ENCODE measurements at places on chromosomes 1 and 21.

GRCh38 chr1:245276445-245276844 is 121.7 kb downstream of the KIF26B start:
- no peak for DNase-seq

GRCh38 chr1:180144659-180145357 is 9.9 kb upstream of the QSOX1 start:
- no peak for DNase-seq

GRCh38 chr1:196933531-196934189 is 9.9 kb upstream of the CFHR2 start:
- no peak for DNase-seq

DNA sequence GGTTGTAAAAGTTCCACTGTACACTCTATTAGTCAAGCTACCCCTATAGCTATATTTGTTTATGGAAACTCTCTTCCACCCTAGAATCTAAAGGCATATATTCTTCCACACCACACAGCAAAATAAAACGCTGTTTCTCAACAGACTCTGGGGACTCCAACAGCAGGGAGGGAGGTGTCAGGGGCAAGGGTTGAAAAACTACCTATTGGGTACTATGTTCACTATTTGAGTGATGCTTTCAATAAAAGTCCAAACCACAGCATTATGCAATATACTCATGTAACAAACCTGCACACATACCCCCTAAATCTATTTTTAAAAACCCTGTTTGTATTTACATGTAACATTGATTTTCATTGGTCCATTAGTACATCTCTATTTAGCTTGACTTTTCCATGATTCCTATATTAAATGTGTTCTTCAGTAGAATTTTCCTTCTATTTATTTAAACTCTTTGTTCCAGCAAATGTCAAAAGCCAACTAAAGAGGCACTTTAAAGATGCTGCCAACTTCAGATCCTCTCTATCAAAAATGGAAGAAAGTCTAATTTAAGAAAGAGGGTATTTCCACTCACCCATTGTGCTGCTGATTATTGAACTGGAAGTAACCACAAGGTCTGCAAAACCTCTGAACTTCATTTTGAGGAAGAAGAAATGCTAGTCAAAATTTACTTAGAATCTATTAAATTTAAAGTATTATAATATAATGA is 26.2 kb downstream of the RGS7 start:
- DNase-seq, result no peak

DNA sequence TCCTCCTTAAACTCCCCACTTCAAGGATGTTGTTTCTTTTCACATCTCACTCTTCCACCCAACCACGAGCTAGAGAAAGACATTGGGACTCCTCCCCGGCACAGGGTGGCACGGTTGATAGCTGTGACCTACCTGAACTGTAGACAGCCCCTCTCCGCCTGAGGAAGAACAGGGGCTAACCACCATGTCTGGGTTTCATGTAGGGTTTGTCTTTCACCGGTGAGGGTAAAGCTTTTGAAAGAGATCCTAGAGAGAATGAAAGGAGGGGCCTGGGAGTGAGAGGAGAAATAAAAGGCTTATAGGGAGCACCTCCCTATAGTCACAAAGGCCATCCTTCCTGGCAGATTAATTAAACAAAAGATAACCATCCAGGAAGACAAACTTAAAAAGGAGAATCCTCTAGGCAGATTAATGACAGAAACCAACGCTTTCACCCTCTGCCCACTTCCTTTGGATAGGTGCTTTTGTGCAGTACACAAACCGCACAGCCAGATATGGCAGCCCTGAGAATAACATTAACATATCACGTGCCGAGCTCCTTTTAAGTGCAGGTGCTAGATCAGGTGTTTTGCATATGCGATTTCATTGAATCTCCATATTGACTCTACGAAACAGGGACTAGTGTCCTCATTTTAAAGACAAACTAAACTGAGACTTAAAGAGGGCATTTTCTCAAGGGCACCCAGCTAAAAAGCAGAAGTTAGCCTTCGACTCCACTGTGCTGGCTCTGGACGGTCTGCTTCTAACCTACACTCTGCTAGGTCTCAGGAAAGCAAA is 178.1 kb upstream of the RUNX1 start:
- peak; percentile 77 for DNase-seq

DNA sequence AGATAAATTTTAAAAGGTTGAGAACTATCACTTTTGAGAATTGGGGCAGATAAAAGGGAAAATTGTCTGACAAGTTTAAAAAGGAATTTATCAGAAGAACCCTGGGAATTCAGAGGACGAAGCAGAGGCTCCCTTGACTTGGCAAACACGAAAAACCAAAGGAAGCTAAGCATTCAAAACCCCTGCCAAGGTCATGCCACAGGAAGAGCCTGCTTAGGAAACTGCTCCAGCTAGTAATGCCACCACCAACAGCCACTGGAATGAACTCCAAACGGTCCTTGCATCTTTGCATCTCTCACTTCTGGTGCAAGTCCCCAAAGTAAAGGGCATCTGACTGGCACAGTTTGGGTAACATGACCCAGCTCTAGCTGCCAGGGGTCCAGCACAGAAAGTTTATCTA is 7.2 kb downstream of the GPBP1L1 start:
- no peak for DNase-seq

DNA sequence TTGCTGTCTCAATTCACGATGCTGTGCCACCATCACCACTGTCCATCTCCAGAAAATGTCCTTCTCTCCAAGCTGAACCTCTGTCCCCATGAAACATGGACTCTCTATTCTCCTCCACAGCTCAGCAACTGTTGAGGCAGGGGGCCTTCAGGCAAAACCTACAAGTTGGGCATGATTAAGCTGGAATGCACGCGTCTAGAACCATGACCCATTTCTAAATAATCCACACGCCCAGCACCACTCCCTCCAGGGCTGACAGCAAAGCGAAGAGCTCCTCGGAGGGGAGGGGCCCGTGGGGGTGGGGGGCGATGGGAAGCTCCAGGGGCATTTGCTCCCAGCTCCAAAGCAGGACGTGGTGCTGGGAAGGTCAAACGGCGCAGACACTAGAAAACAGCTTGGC is 3.3 kb upstream of the HES5 start:
- DNase-seq, result no peak

GRCh38 chr1:206128196-206128595 is 11.0 kb upstream of the AVPR1B start:
- no peak for DNase-seq

DNA sequence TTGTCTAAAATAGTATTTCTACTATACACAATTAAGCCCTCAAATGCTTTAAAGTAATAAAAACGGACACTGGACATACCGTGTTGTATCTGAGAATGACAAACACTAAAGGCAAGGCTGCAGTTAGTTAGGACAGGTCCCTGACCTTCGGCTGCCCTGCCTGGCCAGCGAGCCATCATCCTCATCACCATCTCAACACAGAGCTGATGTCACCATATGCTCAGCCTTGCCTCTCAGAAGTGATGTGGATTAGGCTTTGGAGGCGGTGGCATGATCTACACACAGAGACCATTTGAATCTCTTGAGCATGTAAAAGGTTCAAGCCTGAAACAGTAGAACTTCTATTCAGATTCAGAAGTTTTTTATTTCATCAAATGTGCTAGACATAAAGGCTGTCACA is 244.7 kb downstream of the SDCCAG8 start:
- DNase-seq, result no peak
